ENCODE measurements at places on chromosomes 7 and 10.

GRCh38 chr7:76272851-76273497, 29.5 kb upstream of the HSPB1 start:
- no peak for DNase-seq

- DNase-seq: no peak
These were observed 34.6 kb upstream of the MALRD1 start for GRCh38 chr10:19014034-19014433.

DNA sequence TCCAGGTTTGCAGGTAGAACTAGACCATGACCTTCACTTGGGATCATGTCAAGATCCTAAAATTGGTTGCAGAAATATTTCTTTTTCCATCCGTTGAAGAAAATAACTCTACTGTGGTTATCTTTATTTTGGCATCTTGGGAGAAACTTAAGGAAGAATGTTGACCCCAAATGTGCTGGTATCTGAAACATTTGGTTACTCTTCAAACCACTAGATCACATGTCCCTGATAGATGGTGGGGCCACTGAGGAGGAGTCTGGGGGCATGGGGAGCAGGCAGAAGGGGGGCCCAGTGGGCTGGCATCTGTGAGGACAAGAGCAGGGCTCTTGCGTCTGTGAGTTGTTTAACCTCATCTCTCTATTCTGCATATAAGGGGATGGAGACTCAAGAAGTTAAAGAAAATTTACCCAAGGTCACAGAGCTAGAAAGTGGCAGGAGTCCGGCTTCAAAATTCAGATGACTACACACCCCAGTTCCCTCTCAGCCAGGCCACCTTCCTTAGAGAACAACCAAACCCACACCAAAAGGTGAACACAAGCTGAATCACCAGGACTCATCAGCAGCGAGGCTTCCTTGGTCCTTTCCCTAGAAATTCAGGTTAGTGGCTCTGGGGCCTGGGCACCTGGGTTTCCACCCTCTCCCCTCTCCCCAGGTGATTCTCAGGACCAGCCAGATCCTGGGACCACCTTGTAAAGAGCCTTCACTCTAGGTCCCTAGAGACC, 40.6 kb upstream of the SRGN start:
- DNase-seq: no peak

GRCh38 chr10:126017961-126018560, 121.7 kb downstream of the FANK1 start:
- DNase-seq: no peak

- DNase-seq: peak; percentile 37
These were observed 47.4 kb upstream of the PRKAR1B start for GRCh38 chr7:774161-775109.

DNA sequence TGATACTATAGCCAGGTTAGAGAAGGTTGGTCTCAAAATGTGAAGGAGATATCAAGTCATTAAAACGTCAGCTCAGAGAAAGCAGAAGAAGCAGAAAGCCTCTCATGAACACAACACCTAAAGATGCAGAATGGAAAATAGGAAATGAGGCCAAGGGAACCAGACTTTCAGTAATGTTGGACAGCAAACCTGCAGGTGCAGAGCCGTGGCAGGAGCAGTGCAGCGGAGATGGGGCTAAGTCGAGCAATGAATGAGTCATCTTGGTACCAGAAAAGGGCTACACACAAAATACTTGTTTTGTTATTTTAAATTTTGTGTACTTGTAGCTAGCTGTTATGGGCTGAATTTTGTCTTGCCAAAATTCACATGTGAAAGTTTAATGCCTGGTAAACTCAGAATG, 479.6 kb upstream of the POM121L12 start:
- no peak for DNase-seq

DNA sequence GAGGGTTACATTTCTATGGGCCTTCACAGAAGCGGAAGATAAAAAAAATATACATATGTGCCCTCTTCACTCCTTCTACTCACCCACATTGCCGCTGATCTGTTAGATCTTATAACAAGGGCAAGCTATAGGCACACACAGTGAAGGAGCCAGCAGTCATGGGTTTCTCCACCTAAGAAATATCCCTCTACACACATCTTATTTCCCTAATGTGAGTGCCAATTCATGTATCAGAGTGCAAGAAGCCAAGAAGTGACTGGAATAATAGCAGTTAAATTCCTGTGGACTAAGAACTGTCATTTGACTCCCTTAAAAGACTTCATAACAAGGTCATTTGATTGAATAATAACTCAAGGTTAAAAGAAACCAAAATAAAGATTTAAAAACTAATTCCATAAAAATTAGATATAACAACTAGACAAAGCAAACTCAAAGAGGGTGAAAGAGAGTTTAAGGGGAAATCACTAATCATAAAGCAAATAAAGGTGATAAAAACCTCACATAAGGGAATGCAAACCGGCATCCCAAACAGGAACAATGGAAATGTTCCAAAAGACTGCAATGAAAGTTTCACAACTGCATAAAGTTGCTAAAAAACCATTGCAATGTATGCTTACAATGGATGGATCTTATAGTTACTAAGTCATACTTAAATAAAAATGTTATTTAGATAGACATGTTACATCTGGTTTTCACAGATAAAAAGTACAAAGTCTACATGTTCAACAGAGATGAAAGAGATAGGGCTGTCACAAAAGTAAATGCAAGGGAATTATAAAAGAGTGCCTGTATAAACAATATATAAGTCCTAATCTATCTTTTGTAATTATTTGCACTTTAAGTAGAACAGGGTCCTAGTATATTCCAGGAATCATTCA, 42.8 kb downstream of the ARHGAP21 start:
- no peak for DNase-seq

DNA sequence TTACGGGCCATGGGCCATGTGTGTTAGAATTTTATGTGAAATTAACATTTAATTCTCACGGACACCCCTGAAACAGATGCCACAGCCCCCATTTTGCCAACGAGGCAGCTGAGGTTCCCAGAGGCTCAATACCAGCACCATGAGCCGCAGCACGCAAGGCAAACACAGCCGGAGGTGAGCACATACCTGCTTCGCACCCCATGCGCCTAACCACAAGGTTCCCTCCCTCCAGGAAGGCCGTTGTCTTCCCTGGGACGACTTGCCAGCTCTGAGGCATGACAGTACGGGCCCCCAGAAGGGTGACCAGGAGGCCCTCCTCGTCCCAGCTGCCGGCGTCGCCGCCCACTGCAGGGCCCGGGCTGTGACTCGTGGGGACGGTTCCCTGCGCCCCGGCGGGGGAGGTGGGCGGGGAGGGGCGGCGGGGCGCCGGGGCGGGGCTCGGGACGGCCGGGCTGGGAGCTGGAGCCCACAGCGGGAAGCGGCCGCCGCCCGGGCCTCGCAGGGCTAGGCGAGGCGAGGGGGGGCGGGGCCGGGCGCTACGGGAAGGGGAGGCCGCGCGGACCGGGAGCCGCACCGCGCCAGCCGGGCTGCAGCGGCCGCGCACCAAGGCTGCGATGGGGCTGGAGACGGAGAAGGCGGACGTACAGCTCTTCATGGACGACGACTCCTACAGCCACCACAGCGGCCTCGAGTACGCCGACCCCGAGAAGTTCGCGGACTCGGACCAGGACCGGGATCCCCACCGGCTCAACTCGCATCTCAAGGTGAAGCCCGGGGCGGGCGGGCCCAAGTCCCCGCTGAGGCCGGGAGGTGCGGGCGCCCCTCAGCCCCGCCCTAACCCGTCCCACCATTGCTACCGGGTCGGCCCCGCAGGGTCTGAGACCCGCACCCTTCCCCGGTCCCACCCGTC, at the start of gene CAV2:
Gene CAV2, plus strand, starts transcription at position 571 of the 910 bp plus-strand sequence. Its CDS starts 44 bp downstream, at position 615.
- no peak for DNase-seq

DNA sequence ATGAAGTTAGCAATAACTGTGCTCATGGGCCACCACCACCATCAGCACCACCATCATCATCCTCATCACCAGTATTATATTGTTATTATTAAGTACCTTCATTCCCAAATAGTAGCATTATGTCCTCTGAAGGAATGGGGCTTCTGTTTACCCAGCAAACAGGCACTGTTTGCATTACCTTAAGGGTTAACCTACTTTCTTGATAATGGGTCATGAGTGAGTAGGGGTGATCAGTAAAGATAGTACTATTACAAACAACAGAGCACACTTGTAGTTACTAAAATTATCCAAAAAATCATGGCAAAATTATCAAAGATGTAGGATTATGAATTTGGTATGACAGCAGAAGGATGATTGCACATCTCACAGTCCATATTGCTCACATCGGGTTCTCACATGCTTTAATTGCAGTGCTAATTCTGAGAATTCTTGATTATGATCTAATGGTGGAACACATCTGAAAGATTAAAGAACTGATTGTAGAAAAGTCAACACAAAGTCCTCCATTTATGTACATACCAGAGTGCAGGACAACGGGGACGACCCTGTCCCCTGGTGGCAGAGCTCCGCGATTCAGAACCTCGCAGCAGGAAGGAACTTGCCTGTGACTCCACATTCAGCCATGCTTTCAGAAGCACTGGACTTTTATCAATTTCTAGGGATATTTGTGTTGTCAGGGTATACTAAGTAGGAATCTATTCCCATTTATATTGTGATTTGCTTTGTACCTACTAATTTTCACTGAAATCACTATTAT, 31.0 kb downstream of the PDE1C start:
- no peak for DNase-seq

GRCh38 chr7:116363637-116364432, 135.7 kb upstream of the CAV2 start:
- no peak for DNase-seq

DNA sequence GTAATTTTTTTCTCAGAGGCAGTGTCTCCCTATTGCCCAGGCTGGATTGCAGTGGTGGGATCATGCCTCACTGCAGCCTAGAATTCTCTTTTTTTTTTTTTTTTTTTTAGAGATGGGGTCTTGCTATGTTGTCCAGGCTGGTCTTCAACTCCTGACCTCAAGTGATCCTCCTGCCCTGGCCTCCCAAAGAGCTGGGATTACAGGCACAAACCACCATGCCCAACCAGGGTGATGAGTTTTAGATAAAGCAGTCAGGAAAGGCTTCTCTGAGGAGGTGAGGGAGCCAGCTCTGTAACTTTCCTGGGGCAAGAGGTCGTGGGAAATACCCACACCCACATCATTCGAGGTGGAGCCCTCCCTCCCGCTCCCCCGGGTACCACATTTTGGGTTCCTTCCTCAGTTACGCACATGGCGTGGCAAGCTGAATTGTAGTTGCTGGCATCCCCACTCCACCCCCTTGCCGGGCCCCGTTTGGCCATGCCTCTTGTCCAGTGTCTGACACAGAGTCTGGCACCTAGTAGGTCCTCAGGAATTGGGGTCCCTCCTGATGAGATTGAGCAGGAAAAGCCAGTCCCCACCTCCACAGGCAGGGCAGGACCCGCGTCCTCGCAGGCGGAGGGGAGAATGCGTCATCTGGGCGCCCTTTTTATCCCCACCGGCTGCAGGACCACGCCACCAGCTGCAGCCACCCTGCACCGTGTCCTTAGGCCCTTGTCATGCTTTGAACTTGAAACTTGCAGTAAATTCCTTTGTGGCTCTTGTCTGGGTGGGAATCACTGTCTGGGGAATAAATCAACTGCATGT, 43.4 kb downstream of the CLIP2 start:
- no peak for DNase-seq

DNA sequence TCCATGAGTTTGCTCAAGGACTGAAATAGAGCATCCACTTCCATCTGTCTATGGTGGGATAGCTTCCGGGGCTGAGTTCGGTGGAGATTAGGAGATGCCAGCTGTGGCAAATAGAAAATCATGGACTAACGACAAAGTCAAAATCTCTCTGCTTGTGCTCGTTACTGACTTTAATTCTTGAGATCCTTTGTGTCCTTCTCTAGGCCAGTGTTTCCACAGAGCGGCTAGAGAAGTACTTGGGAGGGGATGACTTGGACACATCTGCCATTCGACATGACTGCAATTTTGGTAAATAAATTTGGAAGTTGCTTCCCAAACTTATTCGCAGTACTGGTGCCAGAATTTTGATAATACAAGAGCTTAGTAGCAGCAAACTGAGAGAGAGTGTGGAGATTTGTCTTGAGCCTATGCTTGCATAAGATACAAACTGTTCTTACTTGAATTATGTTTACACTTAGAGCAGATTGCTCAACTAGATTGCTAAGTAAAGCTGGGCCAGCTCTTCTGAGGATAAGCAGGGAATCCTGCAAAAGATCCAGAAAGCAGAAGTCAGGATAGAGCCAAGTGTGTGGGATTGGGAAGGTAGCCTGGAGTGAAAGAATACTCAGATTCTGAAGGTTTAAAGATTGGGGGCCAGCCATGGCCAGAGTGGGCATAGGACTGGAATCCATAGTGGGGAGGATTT, 27.6 kb downstream of the ABCC2 start:
- no peak for DNase-seq

DNA sequence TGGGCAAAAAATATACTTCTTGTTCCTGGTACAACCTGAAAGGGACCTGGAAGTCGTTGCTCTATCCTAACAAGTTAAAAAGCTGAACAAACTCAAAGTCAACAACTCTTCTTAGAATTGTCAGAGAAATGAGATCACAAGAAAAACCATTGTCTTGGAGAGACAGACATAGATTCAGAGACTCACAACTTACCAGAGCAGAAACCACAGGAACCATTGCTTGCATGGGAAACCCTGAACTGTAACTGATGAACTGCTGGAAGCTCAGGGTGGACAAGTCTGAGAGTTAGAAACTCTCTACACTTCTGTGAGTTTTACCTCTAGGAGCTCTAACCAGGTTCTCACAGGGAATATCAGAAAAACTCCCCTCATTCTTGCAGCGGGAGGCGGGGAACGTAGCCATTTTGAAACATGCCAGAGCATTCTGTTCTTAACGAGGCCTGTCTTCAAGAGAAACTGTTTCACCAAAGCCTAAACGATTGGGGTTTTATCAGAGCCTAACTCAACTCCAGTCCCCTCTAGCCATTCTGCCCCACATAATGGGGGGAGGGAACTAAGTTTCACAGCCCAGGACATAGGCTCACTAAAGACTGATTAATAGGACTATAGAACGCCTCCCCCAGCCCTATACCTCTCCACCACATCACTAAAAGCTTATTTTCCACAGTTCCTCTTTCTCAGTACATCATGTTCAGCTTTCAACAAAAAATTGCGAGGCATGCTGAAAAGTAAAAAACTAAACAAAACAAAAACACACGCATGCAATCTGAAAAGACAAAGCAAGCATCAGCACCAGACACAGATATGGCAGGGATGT, 12.0 kb upstream of the GSDME start:
- DNase-seq: no peak

- no peak for DNase-seq
These were observed 82.6 kb upstream of the PCGF5 start for GRCh38 chr10:91137822-91138221.

DNA sequence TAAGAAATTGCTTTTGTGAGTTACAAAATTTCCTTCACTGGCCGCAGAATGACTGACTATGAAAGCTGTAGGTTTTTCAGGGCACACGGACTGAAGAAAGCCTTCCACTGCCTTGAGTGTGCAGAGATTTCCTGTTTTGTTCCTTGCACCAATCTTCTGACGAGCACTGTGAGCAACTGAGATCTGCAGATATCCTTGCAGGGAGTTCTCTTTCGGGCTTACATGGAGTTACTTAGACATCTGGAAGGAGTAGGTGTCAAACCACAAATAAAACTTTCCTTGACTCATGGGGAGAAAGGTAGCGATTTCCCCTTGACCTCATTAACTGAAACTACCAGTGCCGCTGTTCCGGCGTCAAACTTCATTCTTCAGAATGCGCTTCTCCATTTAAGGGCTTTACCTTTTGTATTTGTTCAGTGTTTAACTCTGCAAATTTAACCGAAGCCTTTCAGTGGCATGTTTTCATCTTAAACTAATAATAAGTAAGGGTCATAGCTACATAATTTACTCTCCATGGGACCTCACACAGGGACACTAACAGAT, 1175.3 kb downstream of the GATA3 start:
- DNase-seq: no peak

All from CD4-positive, CD25-positive, alpha-beta regulatory T cell (primary cell).